ENCODE measurements at places on chromosomes 7 and 10.

- DNase-seq, result no peak
These were observed 31.1 kb downstream of the TAX1BP1 start for GRCh38 chr7:27771111-27771510.

DNA sequence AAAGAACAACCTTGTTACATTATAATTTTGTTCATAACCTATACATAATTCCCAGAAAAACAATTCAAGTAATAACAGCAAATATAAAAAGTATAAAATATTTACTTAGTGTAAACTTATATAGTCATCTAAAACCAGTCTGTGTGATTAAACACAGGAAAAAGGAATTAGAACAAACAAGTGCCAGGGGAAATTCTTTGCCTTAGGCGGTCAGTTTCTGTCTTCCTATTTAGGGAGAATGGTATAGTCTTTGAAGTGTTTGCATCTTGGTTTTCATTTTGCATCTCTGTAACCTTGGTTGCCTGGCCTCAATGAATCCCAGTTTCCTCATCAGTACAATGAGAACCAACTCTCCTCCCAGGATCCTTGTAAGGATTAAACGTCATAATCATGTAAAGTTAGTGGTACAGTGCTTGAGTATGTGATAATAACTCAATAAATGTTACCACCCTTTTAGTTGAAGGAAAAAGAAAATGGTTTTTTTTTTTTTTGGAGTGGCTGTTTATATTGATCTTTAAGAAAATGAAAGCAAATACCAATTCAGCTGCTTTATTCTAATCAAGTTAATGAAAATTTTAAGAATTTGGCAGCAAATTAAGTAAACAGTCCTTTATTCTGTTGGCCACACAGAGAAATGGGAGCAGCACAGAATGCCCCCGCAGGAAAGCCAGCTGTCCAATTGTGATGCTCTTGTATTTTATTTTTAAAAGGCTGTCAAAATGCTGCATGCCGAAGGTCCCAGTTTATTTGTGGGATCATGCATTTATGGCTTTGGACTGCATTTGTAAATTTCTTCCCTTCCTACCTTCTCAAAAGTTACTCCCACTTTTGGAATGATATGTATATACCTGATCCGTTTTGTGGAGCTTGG lies 61.8 kb downstream of the SHH start:
- DNase-seq, result no peak

DNA sequence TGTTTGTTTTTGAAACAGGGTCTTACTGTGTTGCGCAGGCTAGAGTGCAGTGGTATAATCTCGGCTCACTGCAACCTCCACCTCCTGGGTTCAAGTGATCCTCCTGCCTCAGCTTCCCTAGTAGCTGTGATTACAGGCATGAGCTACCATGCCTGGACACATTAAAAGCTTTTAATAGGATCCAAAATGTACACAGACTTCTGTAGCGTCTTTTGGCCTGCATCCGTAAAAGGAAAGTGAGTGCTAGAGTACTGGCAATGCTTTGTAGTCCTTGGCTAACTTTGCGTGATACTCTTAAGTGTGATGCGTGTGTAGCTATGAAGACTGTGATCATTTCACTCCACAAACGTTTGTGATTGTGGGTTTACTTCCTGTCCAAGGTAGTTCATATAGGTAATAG lies 13.3 kb downstream of the ZRANB1 start:
- no peak for DNase-seq

- no peak for DNase-seq
These were observed 38.1 kb downstream of the RASGEF1A start for GRCh38 chr10:43228783-43229207.

GRCh38 chr7:151844071-151844824 lies 32.7 kb downstream of the PRKAG2 start:
- DNase-seq, result no peak

- peak; percentile 73 for DNase-seq
These were observed 38.9 kb downstream of the NKX6-2 start for GRCh38 chr10:132746801-132747625.

DNA sequence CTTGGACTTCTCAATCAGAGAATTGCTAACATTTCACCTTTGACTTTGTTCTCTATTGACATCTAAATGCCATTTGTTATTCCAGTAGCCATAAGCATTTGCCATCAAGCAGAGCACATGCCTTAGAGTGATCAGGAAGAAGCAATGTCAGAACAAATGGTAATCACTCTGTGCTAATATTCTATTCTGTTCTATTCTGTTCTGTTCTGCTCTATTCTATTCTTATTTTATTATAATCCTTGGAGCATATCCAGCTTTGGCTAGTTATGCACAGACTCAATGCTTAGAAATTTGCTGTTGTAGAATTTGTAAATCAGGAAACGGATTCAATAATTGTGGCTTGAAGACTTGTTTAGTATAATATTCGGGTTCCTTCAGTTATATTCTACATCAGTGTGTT lies 175.4 kb downstream of the EXOC4 start:
- no peak for DNase-seq

- DNase-seq, result no peak
These were observed 36.6 kb downstream of the MICALL2 start for GRCh38 chr7:1422512-1423263.

- no peak for DNase-seq
These were observed 254.1 kb downstream of the ARL4A start for GRCh38 chr7:12941512-12941911.

DNA sequence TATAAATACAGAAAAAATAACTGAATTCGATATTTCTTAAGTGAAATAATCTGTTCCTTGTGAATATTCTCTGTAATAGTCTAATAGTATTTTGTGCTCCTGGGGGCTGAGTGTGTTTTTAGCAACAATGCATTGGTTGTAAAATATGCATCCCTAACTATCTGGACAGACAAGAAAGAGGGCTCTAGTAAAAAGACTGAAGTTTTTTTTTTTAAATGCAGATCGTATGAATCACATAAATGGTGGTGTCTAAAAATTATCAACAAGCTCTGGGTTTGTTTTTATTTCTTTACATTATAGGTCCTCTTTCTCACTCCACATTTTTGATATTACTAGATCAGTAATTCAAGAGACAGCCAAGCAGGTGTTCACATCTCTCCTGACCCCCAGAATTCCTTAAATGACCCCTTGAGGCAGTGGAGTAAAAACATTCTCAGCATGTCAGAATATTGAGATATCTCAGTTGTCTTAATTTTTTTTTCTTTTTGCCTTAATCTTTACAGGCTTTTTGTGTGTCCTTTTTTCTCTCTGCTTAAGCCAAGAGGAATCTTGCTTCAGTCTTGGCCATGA lies 18.2 kb downstream of the ARID5B start:
- no peak for DNase-seq

DNA sequence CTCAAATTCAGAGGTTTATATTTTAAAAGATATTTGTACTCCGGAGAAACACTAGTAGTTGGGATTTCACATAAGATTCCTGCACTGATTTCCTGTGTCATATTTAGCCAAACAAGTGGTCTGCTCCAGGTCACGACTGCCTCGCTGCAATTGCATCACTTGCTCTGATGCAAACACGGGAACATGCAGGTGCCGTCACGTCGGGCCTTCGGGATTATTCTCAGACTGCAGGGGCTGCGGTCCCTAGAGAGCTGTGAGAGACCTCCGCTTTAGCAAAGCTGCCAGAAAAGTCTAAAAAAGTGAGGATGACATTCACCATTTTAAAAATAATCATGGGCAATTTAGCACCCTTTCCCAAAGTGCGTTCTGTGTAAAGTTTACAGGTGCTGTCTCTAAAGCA lies 93.5 kb upstream of the DDC start:
- DNase-seq, result no peak

DNA sequence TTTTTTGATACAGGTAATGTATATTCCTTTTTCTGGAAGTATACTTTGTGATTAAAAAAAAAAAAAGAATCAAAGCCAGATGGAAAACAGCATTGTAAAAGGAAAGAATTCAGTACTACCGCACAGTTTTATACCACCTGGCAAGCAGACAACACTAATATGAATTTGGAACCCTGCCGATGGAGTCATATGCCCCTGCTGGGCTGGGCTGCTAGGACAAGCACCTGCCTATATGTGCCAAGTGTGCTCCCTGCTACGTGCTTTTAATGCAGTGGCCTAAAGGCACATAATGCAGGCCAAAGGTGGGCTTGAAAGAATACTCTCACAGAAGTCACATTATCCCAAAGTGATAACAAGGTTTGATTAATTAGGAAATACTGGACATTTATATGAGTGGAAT lies 29.8 kb upstream of the WAC start:
- DNase-seq, result no peak

GRCh38 chr10:29212597-29212996 lies 76.3 kb upstream of the LYZL1 start:
- no peak for DNase-seq

DNA sequence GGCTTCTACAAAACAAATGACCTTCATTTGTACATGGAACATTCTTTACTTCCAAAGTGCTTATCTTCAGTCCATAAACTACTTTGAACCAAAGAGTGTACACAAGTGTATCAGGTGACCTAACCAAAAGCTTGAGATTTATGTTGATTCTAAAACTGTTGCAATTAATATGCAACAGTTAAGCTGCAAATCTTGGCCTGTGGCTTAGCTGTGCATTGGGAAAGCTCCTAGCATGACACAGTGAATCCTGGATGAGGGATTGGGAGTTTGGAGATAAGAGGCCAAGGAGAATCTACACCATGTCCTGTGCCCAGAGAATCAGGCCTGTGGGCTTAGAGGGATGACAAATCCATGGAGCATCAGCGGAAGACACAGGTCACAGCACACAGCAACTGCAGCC lies 105.2 kb upstream of the GSDME start:
- DNase-seq, result no peak

GRCh38 chr10:129695671-129696070 lies 228.6 kb downstream of the MGMT start:
- DNase-seq, result no peak

- no peak for DNase-seq
These were observed 98.7 kb downstream of the NOC3L start for GRCh38 chr10:94264085-94264484.

DNA sequence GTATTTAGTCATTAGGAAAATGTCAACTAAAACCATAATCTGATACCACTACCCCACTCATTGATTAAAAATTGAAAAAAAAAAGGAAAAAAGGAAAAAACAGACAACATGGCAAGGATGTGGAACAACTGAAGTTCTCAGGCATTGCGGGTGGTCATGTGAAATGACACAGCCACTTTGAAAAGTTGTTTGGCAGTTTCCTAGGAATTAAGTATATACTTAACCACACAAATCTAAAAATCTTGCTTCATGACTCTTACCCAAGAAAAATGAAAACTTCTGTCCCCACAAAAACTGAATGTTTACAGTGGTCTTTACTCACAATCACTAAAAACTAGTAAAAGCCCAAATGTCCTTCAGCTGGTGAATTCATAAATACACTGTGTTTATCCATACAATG lies 254.5 kb downstream of the AHR start:
- no peak for DNase-seq

DNA sequence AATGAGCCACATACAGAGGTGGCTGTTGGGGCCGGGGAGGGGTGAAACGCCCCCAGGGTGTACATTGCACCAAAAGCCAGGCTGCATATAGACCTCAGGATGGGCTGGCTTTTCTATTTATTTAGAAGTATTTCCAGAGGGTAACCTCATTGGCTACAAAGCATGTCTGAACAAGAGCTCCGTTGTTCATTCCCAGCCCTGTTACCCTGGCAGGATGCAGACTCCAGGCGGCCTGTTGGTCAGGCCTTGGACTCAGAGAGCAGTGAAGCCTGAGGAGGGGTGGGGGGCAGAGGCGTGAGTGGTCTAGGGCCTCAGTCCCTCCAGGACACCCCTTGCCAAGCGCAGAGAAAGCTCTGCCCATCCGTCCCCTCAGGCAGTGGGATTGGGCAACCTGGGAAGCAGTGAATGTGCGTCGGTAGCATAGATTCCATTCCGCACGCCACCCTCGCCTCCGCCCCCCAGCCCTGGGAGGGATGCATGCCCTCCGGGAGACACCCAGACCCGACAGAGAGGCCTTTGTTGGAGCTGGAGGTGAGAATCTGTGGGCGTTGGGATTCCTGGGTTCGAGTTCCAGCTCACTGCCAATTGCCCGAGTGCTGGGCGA lies 41.9 kb downstream of the TCF7L2 start:
- DNase-seq, result no peak

- DNase-seq, result no peak
These were observed 150.4 kb downstream of the MAD1L1 start for GRCh38 chr7:2082139-2082998.
